ENCODE measurements at places on chromosomes 5 and 9. TPM values are rescaled to one million over a fixed set of nuclear protein-coding genes. Genes with fewer than 3 reads are reported as not detected.

ZDHHC11B gene
- 1.9 TPM for total RNA-seq

SHROOM1 gene
- total RNA-seq, result 33.3 TPM

BSPRY gene
- total RNA-seq, result 0.22 TPM

WWC1 gene
- 2.1 TPM for total RNA-seq

TNFSF8 gene
- total RNA-seq, result 3.1 TPM

CDX1 gene
- total RNA-seq, result not detected

CCL21 gene
- not detected for total RNA-seq

COL23A1 gene
- 10.7 TPM for total RNA-seq

All from sciatic nerve (tissue), 2 donors.